CD4-positive, alpha-beta memory T cell (primary cell): ENCODE measurements at places on chromosomes 6 and 20. TPM values are rescaled to one million over a fixed set of nuclear protein-coding genes. Genes with fewer than 3 reads are reported as not detected.

C4B gene
- polyA plus RNA-seq, result 0.36 TPM

DZANK1 gene
- 0.99 TPM for polyA plus RNA-seq

DNA sequence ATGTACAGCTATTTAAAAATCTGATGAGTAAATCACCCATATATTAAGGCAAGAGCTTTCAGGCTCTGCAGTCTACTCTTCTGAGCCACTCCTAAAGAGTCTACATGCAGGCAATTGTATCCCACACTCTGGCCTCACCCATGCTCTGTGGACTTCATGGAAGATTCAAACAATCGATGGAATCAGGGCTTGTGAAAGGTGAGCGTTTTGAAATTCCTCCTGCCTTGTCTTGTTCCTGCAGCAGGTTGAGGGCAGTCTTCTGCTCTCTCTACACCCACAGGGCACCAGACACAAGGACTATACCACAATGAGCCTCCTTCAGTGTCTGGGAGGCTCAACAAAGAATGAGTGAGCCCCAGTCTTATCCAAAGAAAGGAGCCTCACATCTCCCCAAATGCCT lies 51.1 kb downstream of the TBC1D7 start:
- H3K4me1 ChIP-seq, result peaks cover 17% of the 10 kb centered on the region
- H3K36me3 ChIP-seq, result no peaks in the 10 kb centered on the region
- H3K27me3 ChIP-seq, result no peaks in the 10 kb centered on the region
- H3K27ac ChIP-seq, result no peak overlapping the region

GRCh38 chr6:161578478-161578877 lies 304.6 kb upstream of the AGPAT4 start:
- no peak for DNase-seq
- H3K27ac ChIP-seq, result no peak overlapping the region
- H3K27me3 ChIP-seq, result no peaks in the 10 kb centered on the region
- H3K4me3 ChIP-seq, result no peak overlapping the region
- H3K36me3 ChIP-seq, result no peaks in the 10 kb centered on the region
- H3K4me1 ChIP-seq, result no peaks in the 10 kb centered on the region

- no peak for DNase-seq
- H3K36me3 ChIP-seq, result no peaks in the 10 kb centered on the region
- H3K27ac ChIP-seq, result no peak overlapping the region
- H3K27me3 ChIP-seq, result no peaks in the 10 kb centered on the region
- no peak overlapping the region for H3K4me3 ChIP-seq
Observed at GRCh38 chr20:58102744-58103516, 125.5 kb downstream of the ANKRD60 start.

DNA sequence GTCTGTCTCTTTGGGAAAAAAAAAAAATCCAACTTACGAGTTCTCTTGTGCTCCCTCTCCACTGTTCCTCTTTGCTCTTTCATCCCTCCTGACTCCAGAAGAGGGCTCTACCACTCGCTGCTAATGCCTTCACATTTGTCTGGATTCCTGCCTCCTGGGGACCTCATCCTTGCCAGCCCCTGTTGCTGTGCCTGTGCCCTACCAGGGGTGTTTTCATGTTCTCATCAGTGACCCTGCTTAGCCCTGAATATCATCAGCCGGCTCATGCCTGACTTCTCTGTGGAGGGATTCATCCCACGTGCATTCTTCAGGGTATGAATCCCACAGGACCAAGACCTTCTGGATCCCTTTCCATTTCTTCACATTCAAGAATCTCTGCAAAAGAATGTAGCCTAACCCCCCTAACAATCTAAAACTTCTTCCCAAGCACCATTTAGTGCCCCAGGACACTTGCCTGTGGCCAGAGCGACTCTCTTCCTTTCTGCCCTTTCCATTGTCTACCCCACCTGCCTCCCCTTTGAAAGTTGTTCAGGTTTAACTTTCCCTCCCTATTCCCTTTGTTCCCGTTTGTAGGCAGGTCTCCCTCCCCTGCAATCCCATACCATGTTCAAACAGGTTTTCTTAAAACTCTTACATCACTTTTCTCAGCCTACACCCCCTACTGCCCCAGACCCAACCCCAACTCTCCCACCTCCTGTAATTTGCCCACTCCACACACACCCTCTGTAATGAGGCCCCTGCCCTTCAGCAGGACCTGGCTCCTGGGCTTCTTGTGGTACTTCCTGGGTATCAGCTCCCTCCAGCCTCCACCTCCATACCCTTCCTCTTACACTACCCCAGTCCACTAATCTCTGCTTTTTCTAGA lies 50.2 kb downstream of the RREB1 start:
- H3K4me3 ChIP-seq, result no peak overlapping the region
- no peaks in the 10 kb centered on the region for H3K27me3 ChIP-seq
- no peak overlapping the region for H3K27ac ChIP-seq
- DNase-seq, result no peak
- H3K4me1 ChIP-seq, result peaks cover 57% of the 10 kb centered on the region
